ENCODE measurements at places on chromosomes 3 and 15. TPM values are rescaled to one million over a fixed set of nuclear protein-coding genes. Genes with fewer than 3 reads are reported as not detected.

The MYLK gene
- total RNA-seq: 17.7 TPM

The MSL2 gene
- total RNA-seq: 7.9 TPM

The ADGRG7 gene
- total RNA-seq: not detected

The SLC12A1 gene
- total RNA-seq: not detected

The GP9 gene
- total RNA-seq: not detected

The AADACL2 gene
- not detected for total RNA-seq

The VIPR1 gene
- total RNA-seq: 2.3 TPM

Measured in A549 treated with dexamethasone at 1 μM for 4 hours (cell line).